Right lobe of liver (tissue), 6 donors: ENCODE measurements at places on chromosomes 3 and 15. TPM values are rescaled to one million over a fixed set of nuclear protein-coding genes. Genes with fewer than 3 reads are reported as not detected.

GRCh38 chr3:137204409-137204808 lies 246.6 kb downstream of the IL20RB start:
- H3K27ac ChIP-seq = no peak overlapping the region
- no peaks in the 10 kb centered on the region for H3K36me3 ChIP-seq
- H3K4me1 ChIP-seq = no peaks in the 10 kb centered on the region

- DNase-seq = no peak
- no peaks in the 10 kb centered on the region for H3K36me3 ChIP-seq
- no peak overlapping the region for H3K4me3 ChIP-seq
- no peaks in the 10 kb centered on the region for H3K4me1 ChIP-seq
- H3K27ac ChIP-seq = no peak overlapping the region
- H3K27me3 ChIP-seq = no peaks in the 10 kb centered on the region
Observed at GRCh38 chr3:139764069-139764905, 86.5 kb upstream of the NMNAT3 start.

- H3K27ac ChIP-seq = no peak overlapping the region
- no peaks in the 10 kb centered on the region for H3K27me3 ChIP-seq
- no peak for DNase-seq
- H3K36me3 ChIP-seq = no peaks in the 10 kb centered on the region
- no peaks in the 10 kb centered on the region for H3K4me1 ChIP-seq
- no peak overlapping the region for H3K4me3 ChIP-seq
Observed at GRCh38 chr15:91302588-91303439, 202.8 kb downstream of the SV2B start.

Gene UBA7
- total RNA-seq = 36.4 TPM

GRCh38 chr3:72380711-72381493 lies 467.3 kb downstream of the SHQ1 start:
- H3K27me3 ChIP-seq = no peaks in the 10 kb centered on the region
- H3K4me1 ChIP-seq = peaks cover 20% of the 10 kb centered on the region
- H3K36me3 ChIP-seq = no peaks in the 10 kb centered on the region
- no peak for DNase-seq

Gene WDR53
- total RNA-seq = 5.5 TPM

DNA sequence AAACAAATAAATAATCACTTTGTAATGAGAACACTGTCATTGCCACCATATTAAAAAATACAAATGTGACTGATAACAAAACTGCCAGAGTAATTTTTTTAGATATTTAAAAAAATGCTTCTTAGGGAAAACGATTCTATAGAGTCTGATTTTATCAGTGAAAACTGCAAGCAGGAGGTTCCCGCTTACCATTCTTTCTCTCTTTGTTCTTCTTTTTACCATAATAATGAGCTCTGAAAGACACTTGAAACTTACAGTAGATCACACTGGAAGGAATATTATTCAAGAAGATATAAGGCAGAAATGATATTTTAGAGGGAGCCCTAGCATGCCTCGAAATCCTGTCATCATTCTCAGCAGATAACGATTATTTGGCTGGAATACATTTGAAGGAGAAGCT lies 701.3 kb downstream of the ROBO1 start:
- DNase-seq = no peak
- no peaks in the 10 kb centered on the region for H3K36me3 ChIP-seq
- no peaks in the 10 kb centered on the region for H3K4me1 ChIP-seq
- no peak overlapping the region for H3K27ac ChIP-seq
- no peak overlapping the region for H3K4me3 ChIP-seq

- H3K27ac ChIP-seq = peak within 1 kb of the TSS; percentile 90
- no peaks in the 10 kb centered on the region for H3K4me1 ChIP-seq
- no peaks in the 10 kb centered on the region for H3K36me3 ChIP-seq
- H3K4me3 ChIP-seq = peak within 1 kb of the TSS; percentile 47
- peak; percentile 82 for DNase-seq
Observed at GRCh38 chr3:64687781-64688604, at the start of gene ADAMTS9. Gene ADAMTS9 (minus strand): TSS chr3:64688000. CDS start chr3:64687657, 343 bp downstream.

- peaks cover 11% of the 10 kb centered on the region for H3K27me3 ChIP-seq
- no peak overlapping the region for H3K27ac ChIP-seq
- DNase-seq = no peak
- no peaks in the 10 kb centered on the region for H3K36me3 ChIP-seq
- H3K4me3 ChIP-seq = no peak overlapping the region
Observed at GRCh38 chr3:86993704-86994103, 2.8 kb upstream of the VGLL3 start.

Gene GOLGA6B
- 0.19 TPM for total RNA-seq

- no peak overlapping the region for H3K4me3 ChIP-seq
- H3K27ac ChIP-seq = peak overlapping the region; percentile 17
Observed at GRCh38 chr3:129435367-129435766, 4.4 kb downstream of the MBD4 start.

- no peak overlapping the region for H3K27ac ChIP-seq
- H3K4me1 ChIP-seq = no peaks in the 10 kb centered on the region
- no peak for DNase-seq
- no peak overlapping the region for H3K4me3 ChIP-seq
- no peaks in the 10 kb centered on the region for H3K27me3 ChIP-seq
- H3K36me3 ChIP-seq = no peaks in the 10 kb centered on the region
Observed at GRCh38 chr3:183527428-183528379, 27.8 kb downstream of the KLHL6 start.

Gene ZDHHC19
- total RNA-seq = 0.43 TPM

Gene ST3GAL6
- total RNA-seq = 24.5 TPM

Gene PRICKLE2
- total RNA-seq = 3.1 TPM

Gene CCDC71
- 8.0 TPM for total RNA-seq

DNA sequence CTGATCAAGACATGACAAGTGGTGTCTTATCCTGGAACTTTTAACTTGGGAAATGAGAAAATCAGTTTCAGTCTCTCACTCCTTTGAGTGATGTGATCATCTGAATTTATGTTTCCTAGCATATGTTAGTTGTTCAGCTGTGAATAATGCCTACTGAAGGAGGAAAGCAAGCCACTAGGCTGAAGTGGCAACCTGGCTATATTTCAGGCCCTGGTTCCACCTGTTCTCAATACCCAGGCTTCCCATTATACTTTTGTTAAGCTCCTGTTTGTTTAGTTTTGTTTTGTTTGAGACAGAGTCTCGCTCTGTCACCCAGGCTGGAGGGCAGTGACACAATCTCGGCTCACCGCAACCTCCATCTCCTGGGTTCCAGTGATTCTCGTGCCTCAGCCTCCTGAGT lies 243.8 kb downstream of the ALCAM start:
- no peaks in the 10 kb centered on the region for H3K4me1 ChIP-seq
- H3K36me3 ChIP-seq = no peaks in the 10 kb centered on the region
- H3K27me3 ChIP-seq = no peaks in the 10 kb centered on the region
- no peak overlapping the region for H3K27ac ChIP-seq
- no peak overlapping the region for H3K4me3 ChIP-seq

DNA sequence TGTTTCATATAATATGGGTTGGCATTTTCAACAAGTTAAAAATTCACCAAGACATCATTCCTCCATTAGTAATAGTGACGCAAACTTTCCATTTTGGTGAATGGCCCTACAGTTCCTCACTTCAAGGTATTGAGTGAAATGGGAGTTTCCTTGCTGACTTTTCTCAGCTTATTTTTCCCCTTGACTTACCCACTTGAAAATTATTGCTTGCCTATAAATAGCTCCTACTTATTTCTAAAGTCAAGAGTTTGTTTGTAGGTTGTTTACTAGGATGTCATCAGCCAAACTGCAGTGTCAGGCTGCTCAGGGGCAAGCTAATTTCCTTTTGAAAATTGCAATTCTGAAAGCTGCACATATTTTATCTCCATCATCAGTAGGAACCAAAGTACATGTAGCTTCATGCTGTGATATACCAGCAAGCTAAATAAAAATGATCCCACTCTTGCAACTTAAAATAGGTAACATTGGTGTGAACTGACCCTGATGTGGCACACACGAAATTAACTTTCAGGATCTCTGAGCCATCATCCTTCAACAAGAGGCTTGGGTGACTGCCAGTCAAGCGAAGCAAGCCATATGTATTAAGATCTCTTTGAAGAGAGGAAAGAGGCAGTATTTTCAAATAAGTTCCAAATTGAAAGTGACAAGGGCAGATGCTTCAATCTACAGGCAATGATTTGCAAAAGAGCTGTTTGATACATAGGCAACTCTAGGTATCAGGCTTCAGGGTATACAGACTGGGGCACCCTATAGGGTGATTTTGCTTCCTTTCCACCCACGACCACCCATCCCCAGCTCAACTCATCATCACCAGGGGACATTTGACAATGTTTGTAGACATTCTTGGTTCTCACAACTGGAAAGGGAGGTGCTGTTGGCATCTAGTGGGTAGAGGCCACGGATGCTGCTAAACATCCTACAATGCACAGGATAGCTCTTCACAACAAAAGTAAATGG lies 66.8 kb upstream of the RASGRP1 start:
- no peaks in the 10 kb centered on the region for H3K36me3 ChIP-seq
- no peak overlapping the region for H3K4me3 ChIP-seq
- no peak for DNase-seq
- no peaks in the 10 kb centered on the region for H3K27me3 ChIP-seq
- no peak overlapping the region for H3K27ac ChIP-seq

GRCh38 chr15:98731712-98732450 lies 83.5 kb downstream of the IGF1R start:
- no peak overlapping the region for H3K27ac ChIP-seq
- H3K4me3 ChIP-seq = no peak overlapping the region
- no peaks in the 10 kb centered on the region for H3K36me3 ChIP-seq
- no peaks in the 10 kb centered on the region for H3K4me1 ChIP-seq
- no peaks in the 10 kb centered on the region for H3K27me3 ChIP-seq

GRCh38 chr15:85571780-85572179 lies 191.4 kb downstream of the AKAP13 start:
- H3K4me3 ChIP-seq = no peak overlapping the region
- no peaks in the 10 kb centered on the region for H3K27me3 ChIP-seq
- no peak overlapping the region for H3K27ac ChIP-seq
- H3K36me3 ChIP-seq = no peaks in the 10 kb centered on the region

GRCh38 chr3:29759411-29760225 lies 478.7 kb downstream of the RBMS3 start:
- peak overlapping the region; percentile 94 for H3K27ac ChIP-seq
- H3K27me3 ChIP-seq = no peaks in the 10 kb centered on the region
- no peak for DNase-seq
- H3K36me3 ChIP-seq = no peaks in the 10 kb centered on the region

DNA sequence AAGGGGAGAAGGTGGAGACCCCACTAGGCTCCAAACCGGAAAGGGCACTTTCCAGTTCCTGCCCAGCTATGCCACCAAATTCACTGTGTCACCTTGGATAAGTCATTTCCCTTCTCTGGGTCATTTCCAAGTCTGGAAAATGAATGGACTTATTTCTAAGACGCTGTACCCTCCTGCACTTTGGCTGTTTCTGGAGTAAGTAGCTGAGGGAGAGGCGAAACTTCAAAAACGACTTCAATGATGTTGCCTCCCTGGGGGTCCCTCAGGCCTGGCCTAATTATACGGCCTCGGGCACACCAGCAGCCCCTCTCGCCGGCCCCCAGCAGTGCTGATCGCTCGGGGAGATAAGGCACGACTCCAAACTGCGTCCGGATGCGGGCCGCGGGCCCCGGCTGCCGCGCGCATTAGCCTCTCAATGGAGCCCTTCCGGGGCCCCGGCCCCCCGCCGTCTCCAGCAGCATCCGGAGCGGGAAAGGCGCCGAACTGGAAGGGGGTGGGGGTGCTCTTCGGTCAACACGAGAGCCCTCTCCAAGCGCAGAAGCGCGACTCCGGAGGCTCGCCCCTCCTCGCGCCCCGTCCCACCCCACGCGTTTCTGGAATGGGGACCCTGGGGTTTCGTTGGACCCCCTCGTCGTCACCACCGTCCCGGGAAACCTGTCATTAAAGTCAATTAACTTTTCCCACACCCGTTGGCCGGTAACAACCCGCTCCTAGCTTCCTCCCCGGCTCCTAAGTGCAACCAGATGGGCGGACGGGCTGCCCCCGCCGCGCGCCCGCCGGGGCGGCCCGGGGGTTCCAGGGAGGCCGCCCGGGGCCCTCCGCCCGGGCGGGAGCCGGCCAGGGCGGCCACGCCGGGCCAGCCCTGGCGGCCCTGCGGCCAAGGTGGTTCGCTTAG lies 4.8 kb downstream of the HES1 start:
- DNase-seq = peak; percentile 65
- H3K4me1 ChIP-seq = peaks cover 42% of the 10 kb centered on the region
- peak overlapping the region; percentile 44 for H3K4me3 ChIP-seq
- peak overlapping the region; percentile 75 for H3K27ac ChIP-seq
- no peaks in the 10 kb centered on the region for H3K36me3 ChIP-seq

GRCh38 chr3:31039145-31039544 lies 144.7 kb upstream of the GADL1 start:
- no peak overlapping the region for H3K4me3 ChIP-seq
- H3K36me3 ChIP-seq = no peaks in the 10 kb centered on the region
- H3K27me3 ChIP-seq = no peaks in the 10 kb centered on the region
- H3K4me1 ChIP-seq = no peaks in the 10 kb centered on the region
- DNase-seq = no peak

GRCh38 chr3:143291836-143292447 lies 172.4 kb downstream of the CHST2 start:
- no peaks in the 10 kb centered on the region for H3K27me3 ChIP-seq
- no peaks in the 10 kb centered on the region for H3K4me1 ChIP-seq
- no peak for DNase-seq

DNA sequence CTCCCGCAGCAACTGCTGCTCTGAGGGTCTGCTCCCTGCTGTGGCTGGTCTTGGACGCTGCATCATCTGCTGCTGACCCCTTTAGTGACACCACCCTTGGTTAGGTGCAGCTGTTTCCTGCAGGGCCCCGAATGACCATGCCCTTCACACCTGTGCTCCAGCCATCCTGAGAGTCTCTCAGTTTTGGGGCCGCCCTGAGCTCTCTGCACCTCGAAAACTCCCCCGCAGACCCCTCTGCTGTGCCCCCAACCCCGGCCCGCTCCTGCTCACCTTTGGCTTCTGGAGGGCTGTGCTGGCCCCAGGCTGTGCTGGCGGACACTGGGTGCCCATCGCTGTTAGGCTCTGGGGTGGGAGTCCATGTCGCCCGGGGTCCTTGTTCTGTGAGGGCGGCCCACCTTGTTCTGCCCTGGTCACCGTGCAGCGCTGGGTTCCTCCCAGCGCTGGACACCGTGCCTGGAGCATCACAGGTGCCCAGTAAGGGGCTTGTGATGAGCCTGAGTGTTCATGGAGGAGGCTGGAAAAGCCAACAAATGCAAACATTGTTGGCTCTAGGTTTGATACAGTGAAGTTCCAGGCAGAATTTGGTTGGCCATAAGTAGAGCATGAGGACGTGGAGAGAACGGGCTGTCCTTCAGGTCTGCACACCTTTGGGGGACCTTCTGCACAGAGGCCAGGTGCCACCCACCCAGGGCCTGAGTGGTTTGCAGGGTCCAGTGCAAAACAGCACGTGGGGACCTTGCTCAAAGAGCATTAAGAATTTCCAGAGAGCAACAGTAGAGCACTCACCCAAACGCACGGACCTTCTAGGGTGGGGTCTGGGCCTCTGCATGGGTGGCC lies 12.3 kb downstream of the ABTB1 start:
- H3K27ac ChIP-seq = no peak overlapping the region
- no peaks in the 10 kb centered on the region for H3K27me3 ChIP-seq
- H3K4me1 ChIP-seq = no peaks in the 10 kb centered on the region
- H3K4me3 ChIP-seq = no peak overlapping the region
- DNase-seq = peak; percentile 49
